ENCODE measurements at places on chromosomes 4 and X.
A peak's percentile ranks its signal among the peaks of the same experiment; 100 is the strongest.

- no peak for DNase-seq
These were observed 487.7 kb downstream of the TECRL start for GRCh38 chr4:63921561-63921960.

DNA sequence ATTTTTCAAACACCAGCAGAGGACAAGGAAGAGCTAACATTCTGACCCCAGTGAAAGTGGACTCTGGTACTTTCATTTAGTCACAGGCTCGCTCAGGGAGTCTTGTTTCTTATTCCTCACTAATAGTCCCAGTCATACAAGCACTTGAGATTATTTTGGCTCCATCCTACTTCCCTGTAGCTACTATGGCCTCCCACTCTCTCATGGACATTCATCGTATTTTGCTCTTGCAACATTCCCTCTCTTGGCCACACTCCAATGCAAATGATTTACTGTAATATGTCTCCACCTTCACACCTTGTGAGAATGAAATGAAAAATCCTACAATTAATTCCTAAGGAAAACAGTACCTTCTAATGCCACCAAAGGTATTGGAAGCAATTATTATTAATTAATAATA is 21.3 kb downstream of the PLRG1 start:
- DNase-seq: no peak

GRCh38 chr4:32499171-32499570 is 1779.0 kb downstream of the PCDH7 start:
- no peak for DNase-seq

DNA sequence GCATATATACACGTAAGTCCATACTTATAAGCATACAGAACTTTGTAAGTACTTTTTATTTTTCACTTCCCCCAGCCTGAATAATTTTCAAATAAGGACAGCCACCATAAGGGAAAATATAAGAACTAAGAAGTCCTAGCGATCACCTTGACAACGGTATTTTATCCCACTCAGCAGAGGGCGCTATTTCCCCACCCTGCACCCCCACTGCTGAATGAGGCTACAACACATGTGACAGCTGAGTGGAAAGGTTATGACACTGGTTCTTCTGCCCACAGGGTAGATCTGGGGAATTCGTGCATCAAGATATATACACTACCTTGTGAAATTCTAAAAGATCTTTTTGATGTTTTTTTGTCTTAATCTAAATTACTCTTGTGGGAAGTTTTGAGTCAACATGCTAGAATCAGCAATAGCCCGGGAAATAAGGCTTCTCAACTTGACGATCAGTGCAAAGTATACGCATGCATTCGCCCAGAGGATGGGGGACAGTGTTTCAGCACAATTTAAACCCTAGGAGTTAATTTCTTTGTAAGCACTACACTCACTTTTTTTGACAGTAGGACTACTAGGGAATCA is 151.5 kb downstream of the CORIN start:
- DNase-seq: peak; percentile 18

- DNase-seq: no peak
These were observed 68.5 kb downstream of the NPNT start for GRCh38 chr4:105963461-105964400.

GRCh38 chrX:97968376-97969163 is 1084.9 kb downstream of the RPA4 start:
- no peak for DNase-seq

DNA sequence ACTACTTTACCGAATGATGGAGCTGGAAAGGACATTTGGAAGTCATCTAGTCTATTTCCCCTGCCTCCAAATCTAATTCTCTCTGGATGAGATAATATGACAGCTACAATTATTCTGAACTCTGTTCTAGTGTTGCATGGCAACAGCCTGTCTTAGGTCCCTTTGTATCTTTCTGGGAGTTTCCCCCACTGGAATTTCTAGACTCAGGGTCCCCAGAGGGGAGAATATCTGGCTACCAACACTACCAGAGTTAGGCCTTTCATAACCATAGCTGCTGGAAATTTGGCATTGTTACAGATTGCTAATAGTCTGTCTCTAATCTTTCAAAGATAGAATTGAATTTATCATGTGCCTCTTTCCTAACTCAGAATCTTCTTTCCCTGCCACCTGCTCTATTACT is 4.5 kb downstream of the MSN start:
- no peak for DNase-seq

DNA sequence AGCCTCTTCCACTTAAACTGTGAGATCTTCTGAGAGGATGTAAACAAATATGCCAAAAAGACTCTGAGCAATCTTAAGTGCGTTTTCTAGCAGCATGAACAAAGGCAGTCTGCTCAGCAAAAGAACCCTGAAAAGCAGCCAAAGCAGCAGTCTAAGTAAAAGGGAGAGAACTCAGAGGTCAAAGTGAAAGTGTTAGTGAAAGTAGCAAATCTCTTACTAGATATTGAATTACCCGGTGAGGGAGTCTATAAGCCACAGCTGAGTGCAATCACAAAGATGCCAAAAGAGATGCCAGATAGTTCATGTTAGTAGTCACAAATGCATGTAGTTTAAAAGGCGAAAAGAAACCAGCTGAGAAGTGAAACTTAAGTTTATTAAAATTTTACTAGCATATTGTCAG is 7.9 kb upstream of the GNRHR start:
- no peak for DNase-seq

DNA sequence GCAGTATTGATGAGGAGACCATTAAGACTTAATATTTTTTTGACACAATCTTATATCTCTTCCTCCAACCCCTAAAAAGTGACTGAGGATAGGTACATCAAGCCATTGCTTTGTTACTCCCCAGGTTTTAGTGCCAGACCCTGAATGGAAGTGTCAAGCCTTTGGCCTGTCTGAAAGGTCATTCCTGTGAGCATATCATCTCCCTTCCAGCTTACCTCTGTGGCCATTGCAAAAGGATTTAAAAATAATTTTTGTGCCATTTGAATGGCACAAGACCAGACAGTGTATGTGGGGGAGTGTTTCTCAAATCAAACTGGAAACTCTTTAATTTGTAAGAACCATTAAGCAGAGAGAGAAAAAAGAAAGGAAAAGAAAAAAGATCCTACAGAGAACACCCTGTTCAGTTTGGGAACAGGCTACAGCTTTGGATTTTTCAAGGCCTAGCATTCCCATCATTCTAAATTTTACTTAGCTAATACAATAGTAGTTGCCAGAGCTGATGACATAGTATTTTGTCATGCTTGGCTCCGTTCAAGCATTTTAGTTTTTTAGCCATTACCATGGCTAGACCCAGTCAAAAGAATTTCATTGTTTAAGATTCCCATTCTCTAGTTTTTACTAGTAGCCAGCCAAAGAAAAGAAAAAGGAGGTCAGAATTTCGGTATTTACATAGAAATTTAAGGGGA is 49.6 kb downstream of the HPF1 start:
- no peak for DNase-seq

GRCh38 chr4:71254451-71255012 is 84.3 kb upstream of the SLC4A4 start:
- no peak for DNase-seq

GRCh38 chr4:170750519-170750918 is 660.8 kb upstream of the AADAT start:
- DNase-seq: no peak

DNA sequence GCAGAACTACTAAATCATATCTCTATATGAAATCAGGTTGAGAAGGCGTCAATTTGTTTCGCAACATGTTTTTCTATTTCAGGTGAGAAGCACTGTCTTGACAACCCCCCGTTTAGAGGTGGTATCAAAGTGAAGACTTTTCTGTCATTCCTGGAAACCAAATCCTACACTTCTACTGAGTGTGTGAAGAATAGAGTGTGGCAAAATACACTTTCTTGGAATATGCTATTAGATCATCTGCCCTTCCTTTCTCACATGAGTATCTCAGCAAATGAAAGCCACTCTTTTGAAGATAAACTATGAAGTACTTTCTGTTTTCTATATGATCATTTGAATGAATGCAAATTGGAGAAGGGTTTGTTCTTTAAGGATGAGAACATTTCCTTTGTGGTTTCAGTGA is 174.0 kb upstream of the FMR1 start:
- no peak for DNase-seq

GRCh38 chrX:78710171-78710570 is 37.3 kb upstream of the LPAR4 start:
- DNase-seq: no peak

DNA sequence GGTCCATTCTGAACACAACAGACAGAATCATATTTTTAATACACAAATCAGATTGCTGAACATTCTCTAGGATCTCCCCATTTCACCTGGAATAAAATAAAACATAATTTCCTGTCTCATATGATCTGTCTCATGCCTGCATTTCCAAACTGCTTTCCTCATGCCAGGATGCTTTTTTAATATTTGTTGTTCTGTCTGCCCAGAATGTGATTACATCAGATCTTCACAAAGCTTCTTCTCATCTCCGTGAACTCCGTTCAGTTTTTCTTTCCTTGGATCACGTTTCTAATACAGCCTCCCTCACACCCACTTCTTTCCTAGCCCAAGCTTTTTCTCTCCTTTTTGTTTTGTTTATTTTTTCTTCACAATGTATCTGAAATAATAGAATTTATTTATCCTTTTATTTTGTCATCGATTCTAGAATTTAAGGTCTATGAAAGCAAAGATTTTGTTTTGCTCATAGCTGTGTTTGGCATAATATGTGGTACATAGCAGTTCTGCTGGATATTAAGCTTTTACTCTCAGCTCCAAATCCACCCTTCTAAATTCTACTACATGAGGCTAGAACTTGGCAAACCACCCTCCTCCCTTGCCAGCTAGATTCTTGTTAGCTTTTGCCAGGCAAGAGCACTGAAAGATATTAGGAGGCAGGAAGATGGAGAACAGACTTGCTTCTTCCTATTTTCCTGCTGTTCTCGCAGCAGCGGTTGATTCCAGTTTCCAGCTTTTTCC is 165.5 kb upstream of the SLIT2 start:
- no peak for DNase-seq

GRCh38 chrX:39560271-39560670 is 537.5 kb downstream of the BCOR start:
- DNase-seq: no peak

DNA sequence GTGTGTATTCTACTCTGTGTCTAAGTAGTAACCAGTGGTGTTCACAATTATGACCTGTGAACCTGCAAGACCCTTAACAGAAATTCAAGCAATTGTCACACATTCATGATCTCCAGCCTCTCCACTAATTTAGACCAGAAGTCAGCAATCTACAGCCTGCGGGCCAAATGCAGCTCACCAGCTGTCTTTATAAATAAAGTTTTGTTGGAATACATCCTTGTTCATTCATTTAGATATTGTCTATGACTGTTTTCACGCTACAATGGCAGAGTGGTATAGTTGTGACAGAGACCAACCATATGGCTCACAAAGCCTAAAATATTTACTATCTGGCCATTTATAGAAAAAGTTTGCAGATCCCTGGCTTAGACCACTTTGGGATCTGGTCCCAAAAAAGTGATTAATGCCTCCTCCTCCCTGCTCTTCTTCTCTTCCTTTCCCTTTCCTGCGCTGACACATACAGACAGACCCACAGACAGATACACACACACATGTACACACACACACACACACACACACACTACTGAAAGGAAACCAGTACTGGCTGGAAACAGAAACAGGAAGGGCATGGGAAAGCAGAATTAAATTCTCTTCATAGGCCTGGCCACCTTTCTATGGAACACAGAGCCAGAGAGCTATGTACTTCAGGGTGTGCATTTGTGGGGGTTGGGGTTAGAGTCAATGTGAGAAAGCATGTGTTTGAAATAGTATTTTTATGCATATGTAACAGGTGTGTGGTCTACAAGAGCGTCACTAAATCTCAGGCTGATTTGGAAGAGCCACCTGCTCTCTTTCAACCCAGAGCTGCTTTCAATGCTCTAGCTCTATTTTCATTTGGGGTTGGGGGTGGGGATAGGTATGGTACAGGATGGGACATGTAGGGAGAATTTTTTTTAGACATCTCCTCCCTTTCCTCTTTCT is 49.7 kb upstream of the TMEM164 start:
- no peak for DNase-seq

DNA sequence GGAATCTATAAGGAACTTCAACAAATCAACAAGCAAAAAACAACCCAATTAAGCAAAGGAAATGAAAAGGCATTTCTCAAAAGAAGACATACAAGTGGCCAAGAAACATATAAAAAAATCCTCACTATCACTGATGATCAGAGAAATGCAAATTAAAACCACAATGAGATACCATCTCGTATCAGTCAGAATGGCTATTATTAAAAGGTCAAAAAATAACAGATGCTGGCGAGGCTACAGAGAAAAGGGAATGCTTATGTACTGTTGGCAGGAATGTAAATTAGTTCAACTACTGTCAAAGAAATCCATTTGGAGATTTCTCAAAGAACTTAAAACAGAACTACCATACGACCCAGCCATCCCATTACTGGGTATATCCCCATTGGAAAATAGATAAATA is 292.4 kb upstream of the FAT1 start:
- no peak for DNase-seq

DNA sequence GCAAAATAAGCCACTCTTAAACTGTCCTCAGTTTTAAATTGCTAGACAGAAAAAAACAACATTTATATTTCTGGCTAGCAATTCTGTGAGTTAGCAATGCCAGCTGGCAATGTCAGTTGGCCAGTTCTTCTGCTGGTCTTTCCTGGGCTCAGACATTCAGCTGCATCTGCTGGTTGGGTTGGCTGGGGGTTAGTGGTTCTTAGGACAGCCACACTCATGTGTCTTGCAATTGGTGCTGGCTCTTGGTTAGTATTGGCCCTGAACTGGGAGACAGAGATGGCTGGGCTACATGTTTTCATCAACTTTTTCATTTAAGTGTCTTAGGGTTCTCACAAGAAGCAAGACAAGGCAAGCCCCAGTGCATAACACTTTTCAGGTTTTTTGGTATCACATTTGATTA is 48.0 kb upstream of the PDLIM5 start:
- DNase-seq: no peak

DNA sequence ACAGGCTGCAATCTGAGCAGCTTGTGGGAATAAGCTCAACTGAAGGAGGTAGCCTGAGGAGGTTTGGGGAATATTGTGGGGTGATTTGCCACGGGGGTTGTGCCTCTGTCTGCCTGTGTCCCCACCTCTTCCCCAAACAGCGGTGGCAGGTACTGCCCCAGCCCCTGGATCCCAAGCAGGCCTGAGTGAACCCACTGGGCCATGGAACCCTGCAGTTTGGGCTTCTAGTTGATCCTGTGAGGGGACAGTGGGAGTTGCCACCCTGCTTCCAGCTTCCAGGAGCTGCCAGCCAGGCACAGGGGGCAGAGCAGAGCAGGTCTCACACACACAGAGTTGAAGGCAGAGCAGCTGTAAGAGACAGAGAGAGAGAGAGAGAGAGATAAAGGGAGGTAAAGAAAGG is 97.4 kb downstream of the PJA1 start:
- DNase-seq: no peak

- DNase-seq: no peak
These were observed 32.2 kb downstream of the LNX1 start for GRCh38 chr4:53559021-53559620.

- DNase-seq: no peak
These were observed 327.8 kb downstream of the DHX15 start for GRCh38 chr4:24256547-24256946.

DNA sequence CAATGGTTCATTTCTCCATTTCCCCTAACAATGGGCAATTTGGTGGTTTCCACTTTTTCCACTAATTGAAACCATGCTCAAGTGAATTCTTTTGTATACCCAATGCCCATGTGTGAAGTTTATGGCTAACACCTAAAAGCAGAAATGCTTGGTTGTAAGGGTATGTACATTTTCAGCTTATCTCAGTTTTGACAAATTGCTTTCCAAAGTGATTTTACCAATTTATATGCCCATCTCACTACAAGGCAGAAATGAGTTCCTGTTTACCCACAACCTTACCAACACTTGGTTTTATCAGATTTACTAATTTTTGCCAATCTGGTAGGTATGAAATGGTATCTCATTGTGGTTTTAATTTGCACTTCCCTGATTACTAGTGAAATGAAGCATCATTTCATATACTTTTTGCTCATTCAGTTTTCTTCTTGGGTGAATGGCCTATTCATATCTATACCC is 14.8 kb downstream of the GPR34 start:
- DNase-seq: no peak

All from effector memory CD4-positive, alpha-beta T cell (primary cell).